Anterior cingulate cortex (tissue), 58 donors: ENCODE measurements at places on chromosomes 6 and 20.

DNA sequence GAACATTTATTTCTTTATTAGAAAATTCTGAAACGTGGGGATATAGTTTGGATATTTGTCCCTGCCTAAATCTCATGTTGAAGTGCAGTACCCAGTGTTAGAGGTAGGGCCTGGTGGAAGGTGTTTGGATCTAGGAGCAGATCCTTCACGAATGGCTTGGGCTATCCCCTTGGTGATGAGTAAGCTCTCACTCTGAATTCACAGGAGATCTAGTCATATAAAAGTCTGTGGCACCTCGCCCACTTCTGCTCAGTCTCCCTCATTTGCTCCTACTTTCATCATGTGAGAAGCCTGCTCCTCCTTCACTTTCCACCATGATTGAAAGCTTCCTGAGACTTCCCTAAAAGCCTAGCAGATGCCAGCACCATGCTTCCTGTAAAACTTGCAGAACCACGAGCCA, 96.8 kb upstream of the GJE1 start:
- no peak for DNase-seq

DNA sequence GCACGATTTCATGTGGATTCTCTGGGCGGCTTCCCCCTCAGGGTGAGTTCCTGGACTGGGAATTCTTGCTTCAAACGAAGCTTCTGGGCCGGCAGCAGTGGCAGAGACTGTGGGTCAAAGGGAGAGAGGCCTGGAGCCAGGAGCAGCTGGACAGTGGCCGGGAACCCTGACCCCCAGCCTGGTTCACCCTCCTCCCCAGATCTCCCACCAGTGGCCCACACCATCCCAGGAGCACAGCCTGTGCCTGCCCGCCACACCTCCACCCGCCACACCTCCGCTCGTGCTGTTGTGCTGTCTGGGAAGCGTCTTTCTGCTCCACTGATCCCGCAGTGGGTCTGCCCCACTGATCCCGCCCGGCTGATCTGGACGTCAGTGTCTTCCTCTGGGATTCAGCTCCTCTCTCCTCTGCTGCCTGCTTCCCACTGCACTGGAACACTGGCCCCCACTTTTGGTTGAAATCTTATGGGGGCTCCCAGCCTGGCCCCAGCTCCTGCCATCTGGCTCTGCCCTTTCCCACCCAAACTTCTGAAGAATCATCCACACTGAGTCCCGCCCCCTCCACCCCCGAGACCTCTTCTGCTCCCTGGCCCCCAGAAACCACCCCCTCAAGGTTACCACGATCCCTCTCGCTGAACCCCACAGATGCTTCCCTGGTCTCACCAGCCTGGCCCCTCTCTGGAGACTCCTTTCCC, 9.8 kb downstream of the ZBP1 start:
- no peak for DNase-seq

GRCh38 chr6:15150207-15150606, 95.7 kb upstream of the JARID2 start:
- no peak for DNase-seq

- DNase-seq: no peak
These were observed 193.8 kb upstream of the SIM1 start for GRCh38 chr6:100658486-100658885.

GRCh38 chr20:50837532-50838321, 42.9 kb downstream of the BCAS4 start:
- DNase-seq: no peak

GRCh38 chr6:135972586-135972985, 121.1 kb downstream of the PDE7B start:
- DNase-seq: no peak

GRCh38 chr20:38520261-38520660, 47.6 kb downstream of the RALGAPB start:
- no peak for DNase-seq

DNA sequence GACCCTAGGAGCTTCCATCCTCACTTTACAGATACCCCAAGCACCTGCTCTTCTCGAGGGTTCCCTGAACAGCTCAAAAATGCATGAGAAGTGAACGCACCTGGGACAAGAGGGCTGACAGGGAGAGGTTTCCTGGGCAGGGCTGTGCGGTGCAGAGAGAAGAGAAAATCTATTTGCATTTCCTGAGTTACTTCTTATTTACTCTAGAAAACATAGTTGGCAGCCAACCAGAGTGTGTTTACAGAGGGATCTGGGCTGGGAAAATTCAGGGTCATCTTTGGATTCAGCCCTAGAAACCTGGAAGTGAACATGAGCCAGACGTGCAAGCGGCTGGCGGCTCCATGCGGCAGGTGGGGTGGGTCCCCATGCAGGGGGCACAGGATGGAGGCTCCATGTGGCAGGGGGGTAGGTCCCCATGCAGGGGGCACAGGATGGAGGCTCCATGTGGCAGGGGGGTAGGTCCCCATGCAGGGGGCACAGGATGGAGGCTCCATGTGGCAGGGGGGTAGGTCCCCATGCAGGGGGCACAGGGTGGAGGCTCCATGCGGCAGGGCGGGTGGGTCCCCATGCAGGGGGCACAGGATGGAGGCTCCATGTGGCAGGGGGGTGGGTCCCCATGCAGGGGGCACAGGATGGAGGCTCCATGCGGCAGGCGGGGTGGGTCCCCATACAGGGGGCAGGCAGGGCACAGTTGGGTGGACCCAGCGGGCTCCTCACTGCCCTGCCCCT, 342.0 kb downstream of the TAF4 start:
- no peak for DNase-seq

- DNase-seq: no peak
These were observed 21.7 kb downstream of the RIPK1 start for GRCh38 chr6:3090013-3090412.

DNA sequence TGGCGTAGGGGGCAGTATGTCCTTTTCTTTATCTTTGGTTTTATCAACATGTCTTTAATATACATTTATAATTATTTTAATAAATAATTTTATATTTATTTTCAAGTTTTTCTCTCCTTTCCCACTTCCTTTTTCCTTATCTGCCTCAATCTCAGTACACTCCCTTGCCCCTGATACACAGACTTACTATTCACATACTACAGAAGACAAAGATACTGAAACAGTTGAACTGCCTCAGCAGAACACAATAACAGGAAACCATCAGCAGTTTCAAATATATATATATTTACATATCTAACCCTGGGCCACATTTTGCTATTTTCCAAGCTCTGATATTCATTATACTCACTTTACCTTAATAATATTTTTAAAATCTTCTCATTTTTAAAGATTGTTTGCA, 19.8 kb downstream of the IBTK start:
- no peak for DNase-seq

DNA sequence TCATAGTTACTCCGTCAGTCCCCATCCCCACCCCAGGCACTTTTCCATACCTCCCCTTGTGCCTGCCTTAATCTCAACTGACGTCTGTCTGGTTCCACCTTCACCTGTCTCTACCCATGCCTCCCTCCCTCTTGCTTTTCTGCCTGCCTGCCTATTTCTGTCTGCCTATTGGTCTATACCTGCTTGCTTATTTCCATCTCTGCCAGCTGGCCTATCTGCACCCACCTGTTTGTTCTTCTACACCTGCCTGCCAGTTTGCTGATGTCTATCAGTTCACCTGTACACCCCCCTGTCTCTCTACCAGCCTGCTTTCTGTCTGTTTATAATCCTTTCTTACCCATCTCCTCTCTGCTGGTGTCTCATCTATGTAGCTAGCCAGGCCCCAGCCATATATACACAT, 87.5 kb downstream of the RALGAPA2 start:
- no peak for DNase-seq

GRCh38 chr6:90284236-90285041, 12.2 kb downstream of the BACH2 start:
- DNase-seq: no peak

GRCh38 chr6:113271437-113271836, 585.7 kb upstream of the MARCKS start:
- no peak for DNase-seq

DNA sequence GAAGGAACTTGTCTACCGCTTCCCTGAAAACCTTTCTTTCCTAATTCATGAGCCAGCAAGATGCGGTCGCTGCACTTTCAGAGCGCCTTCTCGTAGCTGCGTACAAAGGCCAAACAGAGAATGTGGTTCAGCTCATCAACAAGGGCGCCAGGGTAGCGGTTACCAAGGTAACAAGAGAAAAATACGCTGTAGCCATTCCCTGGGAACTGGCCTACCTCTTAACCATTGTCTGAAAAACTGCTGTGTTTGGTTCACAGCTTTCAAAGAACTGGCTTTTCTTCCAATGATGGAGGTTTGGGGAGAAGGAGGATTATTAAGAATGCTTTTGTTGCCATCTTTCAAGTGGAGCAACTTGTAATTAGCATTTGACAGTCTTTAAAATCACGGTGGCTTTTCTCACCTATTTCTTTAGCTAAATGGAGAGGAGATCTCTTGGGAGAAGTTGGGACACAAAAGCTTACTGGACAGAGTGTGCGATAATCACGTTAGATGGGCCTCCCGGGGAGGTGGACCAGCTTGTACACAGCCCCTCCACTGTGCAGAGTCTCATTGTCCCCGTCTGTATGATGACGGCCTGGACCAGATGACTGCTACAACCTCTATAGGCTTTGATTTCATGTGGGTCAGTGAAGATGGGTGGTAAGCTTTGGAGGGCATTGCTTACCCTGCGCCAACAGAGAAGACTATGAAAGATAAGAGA, 71.5 kb downstream of the LYRM2 start:
- no peak for DNase-seq

- DNase-seq: no peak
These were observed 207.9 kb downstream of the MYLK4 start for GRCh38 chr6:2542858-2543218.

- DNase-seq: no peak
These were observed 132.7 kb upstream of the EYA4 start for GRCh38 chr6:133108419-133108818.

GRCh38 chr6:94468830-94469229, 1049.5 kb upstream of the EPHA7 start:
- DNase-seq: no peak

DNA sequence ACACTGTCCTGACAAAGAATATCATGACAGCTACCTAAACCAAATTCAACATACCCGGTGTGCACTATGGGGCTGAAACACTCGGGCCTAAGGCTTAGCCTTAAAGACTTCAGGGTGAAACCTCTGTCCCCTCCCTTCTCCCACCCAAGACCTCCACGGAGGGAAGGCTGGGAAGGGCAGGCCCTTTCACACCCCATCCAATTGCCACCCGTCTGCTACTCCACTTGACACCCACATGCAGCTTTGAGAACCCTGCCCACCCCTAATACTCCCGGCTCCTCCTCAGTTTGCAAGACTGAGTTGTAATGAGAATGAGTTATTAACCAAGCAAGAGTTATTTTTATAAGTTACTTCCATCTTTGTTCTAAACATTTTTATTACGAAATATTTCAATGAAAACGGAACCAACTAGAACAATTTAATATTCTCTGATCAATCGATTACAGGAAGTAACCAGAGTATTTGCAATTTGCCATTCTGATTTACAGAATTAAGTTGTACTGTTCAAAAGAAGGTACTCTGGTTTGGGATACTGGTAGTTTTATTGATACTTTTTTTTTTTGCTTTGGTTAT, 3.7 kb downstream of the TAF4 start:
- no peak for DNase-seq

DNA sequence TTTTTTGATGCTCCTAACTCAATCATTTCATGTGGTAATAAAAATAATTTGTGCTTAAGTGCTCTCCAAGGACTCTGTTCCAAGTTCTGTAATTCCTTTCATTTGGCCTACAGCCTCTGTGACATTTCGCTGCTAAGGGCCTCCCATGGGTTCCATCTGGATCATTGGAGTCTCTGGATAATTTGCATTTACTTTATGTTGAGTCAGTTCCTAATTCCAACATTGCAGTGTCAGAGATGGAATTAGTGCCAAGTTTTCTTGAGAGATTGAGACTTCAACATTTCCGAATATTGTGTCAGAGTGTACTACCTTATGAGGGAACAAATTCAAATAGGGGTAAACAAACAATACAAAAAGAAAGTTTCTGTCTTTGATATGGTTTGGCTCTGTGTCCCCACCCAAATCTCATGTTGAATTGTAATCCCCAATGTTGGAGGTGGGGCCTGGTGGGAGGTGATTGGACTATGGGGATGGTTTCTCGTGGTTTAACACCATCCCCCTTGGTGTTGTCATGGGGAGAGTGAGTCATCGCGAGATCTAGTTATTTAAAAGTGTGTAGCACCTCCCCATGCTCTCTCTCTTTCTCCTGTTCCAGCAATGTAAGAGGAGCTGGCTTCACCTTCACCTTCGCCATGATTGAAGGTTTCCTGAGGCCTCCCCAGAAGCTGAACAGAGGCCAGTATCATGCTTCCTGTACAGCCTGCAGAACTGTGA, 244.1 kb upstream of the TBX18 start:
- no peak for DNase-seq

DNA sequence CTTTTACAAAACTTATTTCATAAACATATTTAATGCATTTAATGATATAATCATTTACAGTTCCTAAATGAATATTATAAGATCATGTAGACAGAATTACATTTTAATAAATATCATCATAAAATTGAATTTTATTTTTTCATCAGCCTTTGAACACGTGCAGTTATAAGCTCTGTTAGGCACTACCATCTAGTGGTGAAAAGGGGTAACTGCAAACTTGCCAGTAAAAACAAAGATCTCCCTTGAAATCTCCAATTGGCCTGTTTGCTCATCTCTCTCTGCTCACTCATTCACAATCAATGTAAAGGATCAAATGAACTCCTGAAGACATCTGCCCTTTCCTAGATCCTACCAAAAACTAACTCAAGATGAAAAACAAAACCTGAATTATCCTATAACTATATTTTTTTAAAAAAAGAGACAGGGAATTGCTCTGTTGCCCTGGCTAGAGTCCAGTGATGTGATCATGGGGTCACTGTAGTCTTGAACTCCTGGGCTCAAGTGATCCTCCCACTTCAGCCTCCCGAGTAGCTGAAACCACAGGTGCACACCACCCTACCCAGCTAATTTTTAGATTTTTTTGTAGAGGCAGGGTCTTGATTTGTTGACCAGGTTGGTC, 31.7 kb downstream of the SAMHD1 start:
- DNase-seq: no peak

DNA sequence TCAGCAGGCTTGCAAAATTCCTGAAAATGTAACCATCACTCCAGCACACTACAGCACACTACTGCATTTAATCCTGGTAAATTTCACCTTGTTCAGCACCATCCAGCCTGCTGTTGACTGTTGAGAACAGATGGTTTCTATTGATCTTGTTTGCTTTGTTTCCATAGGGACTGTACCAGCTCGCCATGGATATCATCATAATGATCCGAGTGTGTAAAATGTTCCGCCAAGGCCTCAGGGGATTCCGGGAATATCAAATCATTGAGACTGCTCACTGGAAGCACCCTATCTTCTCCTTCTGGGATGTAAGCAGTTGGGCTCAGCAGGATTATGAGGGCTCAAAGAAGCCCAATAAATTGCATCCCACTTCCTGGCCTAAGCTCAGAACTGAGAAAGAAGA, 4.1 kb downstream of the CNBD2 start:
- DNase-seq: no peak

GRCh38 chr6:140850438-140850837, 1282.3 kb upstream of the GJE1 start:
- no peak for DNase-seq

- DNase-seq: no peak
These were observed 25.5 kb upstream of the SSTR4 start for GRCh38 chr20:23009636-23010035.
